Stimulated activated CD4-positive, alpha-beta T cell treated with anti-CD3 and anti-CD28 coated beads, Interleukin-4, amount 100 ng/mL, for 1 hour (primary cell): ENCODE measurements at places on chromosomes 13 and 19.

DNA sequence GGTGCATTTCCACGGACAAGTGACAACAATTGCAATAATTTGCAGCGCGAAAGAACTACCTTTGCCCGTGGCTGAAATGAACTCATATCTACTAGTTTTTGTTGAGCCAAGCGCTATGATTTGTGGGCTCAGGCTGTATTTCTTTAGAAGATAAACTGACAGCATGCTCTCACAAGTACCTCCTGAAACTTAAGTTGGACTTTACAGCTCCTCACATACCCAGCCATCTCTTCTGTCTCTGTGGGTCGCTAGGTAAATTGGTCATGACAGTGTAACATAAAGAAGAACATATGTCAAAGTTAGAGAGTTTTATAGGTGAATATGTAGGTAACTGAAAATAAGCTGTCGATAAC, 839 bp downstream of the COG6 start:
- no peak for DNase-seq

- no peak for DNase-seq
Measured at GRCh38 chr13:38399535-38399934, 49.9 kb downstream of the UFM1 start.

GRCh38 chr13:25253702-25254101, 33.6 kb downstream of the MTMR6 start:
- DNase-seq = no peak

DNA sequence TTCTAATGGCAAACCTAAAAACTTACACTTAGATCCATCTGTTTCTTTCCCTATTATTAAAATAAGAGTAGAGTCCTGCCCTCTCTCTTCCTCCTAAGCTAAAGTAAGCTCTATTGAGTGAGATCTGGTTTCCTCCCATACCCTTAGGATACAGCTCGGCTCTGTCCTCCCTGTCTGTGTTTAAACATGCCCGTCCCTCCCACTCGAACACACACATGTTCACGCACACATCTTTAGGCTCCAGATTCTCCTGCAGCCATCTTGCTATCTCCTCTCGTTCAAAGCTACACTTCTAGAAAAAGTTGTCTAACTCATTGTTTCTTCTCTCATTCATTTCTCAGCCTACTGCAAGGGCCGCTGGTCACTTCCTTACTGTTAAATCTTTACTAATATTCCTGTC, 15.1 kb upstream of the CEBPG start:
- no peak for DNase-seq

DNA sequence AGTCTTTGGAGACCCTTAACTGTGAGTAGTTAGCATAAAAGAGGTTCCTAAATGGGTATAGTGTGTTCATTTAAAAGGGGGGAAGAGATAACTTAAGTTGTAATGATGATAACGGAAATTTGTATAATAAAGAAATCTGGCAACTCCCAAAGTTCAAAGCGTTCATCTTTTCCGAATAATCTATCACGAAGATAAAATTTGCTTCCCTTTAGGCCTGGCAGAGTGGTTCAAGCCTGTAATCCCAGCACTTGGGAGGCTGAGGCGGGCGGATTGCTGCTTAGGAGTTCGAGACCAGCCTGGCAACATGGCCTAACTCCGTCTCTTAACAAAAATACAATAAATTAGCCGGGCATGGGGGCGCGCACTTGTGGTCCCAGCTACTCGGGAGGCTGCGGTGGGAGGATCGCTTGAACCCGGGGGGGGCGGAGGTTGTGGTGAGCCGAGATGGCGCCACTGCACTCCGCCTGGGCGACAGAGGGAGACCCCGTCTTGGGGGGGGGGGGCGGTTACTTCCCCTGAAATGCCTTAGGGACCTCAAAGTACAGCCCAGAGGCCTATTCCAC, 934 bp downstream of the N4BP2L2 start:
- DNase-seq = peak; percentile 35

GRCh38 chr19:8478598-8478997, 23.8 kb downstream of the PRAM1 start:
- DNase-seq = no peak

- no peak for DNase-seq
Measured at GRCh38 chr13:75762955-75763354, 126.8 kb downstream of the LMO7 start.

DNA sequence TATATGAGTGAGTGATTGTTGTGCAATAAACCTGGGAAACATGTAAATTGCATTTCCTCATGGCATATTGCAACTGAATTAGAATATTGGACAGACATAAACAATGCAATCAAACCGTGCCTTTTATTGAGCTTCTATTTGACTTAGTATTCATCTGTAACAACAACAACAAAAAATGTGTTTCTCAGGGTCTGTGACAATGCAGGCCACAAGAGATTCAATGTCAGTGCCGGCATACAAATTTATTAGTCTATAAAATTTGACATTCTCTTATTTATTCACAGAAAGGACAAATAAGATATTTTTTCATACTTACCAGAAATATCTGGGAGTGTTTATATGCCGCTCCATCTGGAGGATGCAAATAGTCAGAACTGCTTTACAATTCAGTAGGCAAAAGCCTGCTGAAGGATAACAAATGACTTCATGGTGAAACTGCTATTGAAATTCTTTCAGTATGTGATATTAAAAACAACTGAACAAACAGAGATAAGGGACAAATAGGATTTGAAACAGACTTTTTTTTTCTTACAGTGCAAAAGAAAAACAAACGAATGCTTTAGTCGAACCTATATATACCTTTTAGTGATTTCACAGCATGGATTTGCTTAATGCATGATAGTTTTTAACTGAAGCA, 77.2 kb downstream of the DACH1 start:
- no peak for DNase-seq

- no peak for DNase-seq
Measured at GRCh38 chr13:40002016-40002415, 346.6 kb downstream of the COG6 start.

GRCh38 chr19:48676487-48676886, 3.7 kb upstream of the NTN5 start:
- DNase-seq = no peak

DNA sequence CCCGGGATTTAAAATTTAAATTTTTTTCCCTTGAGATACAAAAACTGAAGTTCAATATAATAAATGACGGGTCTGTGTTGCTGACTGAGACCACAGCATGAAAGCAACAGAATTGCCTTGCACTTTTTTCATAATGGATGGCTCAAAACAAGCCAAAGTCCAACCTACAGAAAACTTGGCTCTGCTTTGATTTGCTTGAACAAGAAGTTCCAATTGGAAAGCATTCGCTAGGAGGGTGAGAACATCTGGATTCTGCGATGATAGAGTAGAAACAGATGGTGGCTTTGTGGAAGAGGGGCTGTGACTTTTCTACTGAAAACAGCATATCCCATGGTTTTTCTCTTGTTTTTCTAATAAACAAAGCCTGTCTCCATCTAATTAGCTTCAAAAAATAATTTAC, 46.4 kb downstream of the THSD1 start:
- DNase-seq = no peak

GRCh38 chr13:45718992-45719391, 16.9 kb downstream of the CBY2 start:
- DNase-seq = no peak

DNA sequence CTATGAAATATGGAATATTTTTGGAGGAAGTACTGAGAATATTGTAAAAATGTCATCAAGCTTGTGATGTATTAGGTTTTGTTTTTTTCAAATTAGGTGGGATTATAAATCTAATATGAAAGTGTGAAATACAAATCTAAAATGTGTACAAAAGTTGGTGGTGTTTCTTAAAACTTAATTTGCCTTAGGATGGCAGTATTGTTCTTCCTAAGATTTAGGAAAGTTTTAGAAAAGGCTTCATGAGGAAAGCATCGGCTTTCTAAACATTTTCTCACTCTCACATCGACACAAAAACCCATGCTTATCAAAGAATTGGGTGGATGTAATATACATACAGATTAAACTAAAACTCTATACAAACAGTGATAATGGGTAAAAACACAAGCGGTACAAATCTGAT, 972.0 kb upstream of the PCDH20 start:
- DNase-seq = no peak

DNA sequence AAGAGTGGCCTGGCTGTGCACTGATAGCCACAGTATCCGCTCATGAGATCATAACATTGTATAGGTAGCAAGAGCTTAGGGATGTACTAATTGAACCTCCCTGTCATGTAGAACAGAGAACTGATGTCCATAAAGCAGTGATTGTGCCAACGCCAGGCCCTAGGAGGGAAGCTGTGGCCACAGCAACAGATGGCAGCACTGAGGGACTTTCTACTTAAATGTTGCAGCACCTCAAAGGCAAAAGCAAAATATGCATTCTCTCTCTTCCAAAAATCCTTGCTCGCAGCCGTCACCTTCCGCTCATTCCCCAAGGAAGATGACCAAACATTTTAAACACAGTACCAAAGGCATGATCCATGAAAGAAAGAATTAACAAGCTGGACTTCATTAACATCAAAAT, 32.3 kb downstream of the COL4A1 start:
- DNase-seq = no peak

GRCh38 chr13:80571346-80572307, 230.7 kb upstream of the SPRY2 start:
- no peak for DNase-seq
